ENCODE measurements at places on chromosomes 5 and 9.

DNA sequence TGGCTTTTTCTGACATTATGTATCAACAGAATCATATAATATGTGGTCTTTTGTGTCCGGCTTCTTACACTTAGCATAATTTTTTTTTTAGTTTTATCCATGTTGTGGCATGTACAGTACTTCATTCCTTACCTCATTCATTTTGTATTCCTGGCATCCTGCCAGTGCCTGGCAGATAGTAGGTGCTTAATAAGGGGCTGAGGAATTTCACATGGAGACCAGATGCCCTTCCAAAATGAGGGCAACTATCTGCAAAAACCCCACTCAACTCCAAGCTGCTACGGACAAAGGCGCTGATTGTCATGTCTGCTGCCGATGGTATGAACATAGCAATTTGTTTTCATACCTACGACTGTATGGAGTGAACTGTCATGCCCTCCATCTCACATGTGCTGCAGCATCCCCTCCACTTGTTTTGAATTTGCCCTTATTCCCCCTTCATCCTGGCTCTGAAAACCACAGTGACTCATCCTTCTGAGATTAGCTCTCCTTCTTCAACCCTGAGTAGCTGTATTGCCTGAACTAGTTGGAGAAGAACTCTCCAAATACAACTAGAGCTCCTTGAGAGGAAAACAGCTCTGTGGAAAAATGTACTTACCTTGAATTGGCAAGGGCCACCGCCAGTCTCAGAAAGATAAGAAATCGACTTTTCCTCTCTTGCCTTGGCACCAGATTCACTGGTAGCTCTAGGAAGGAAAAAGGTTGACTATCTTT lies 41.3 kb upstream of the FOXE1 start:
- DNase-seq = no peak

DNA sequence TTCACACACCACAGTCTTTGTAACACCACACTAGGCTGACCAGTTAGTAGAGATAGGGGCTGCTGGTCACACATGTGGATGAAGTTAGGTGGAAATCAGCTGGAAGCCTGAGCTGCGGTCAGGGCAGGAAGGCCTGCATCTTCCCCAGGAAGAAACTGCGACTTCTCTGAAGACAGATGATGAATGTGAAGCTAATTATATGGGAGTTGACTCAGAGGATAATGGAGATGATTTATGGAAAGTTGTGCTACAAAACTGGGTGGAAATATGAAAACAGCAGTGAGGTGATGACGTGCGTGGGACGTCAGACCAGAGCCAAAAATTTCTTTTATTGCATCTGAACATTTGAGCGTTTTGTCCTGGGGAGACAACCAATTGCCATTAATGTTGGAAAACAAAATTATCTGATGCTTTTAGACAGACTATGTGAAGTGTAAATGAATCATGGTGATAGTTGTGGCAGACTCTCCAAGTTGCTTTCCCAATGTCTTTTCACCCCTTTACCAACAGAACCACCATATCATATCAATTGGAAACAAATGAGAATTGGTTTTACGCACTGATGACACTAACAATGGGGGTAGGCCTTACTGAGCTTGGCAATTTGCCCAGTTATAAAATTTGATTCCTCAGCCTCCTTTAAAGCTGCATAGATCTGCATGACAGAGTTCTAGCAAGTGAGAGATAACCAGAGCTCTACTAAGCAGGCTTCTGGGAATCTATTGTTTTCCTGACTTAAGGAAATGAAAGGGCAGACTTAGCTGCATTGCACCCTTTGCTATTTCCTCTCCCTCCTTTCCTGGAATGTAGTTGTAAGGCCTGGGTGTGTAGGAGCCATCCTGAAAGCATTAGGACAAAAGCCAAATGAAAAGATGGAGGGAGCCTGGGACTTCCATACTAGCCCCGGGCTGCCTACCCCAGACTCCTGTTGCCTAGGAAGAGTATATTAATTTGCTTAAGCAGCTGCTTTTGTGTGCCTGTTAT lies 84.0 kb downstream of the RAB3C start:
- DNase-seq = no peak

- DNase-seq = no peak
These were observed 14.7 kb downstream of the LRRC70 start for GRCh38 chr5:62593331-62593730.

DNA sequence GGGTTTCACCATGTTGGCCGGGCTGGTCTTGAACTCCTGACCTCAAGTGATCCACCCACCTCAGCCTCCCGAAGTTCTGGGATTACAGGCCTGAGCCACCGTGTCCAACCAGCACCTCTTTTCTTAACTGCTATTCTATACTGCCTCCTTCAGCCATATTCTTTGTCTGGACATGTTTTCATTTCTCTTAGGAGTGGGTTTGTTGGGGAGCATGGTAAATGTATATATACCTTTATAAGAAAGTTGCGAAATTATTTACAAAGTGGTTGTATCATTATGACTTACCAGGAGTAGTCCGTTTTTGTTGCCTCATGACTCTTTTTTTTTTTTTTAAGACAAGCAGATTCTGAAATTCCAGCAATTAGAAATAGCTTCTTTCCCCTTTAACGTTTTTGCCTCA lies 38.7 kb downstream of the CDC42SE2 start:
- DNase-seq = no peak

GRCh38 chr5:176895831-176896230 lies 3.3 kb downstream of the HK3 start:
- DNase-seq = no peak

- DNase-seq = peak; percentile 38
These were observed 10.4 kb downstream of the TAF11L12 start for GRCh38 chr5:17620627-17621026.

- DNase-seq = no peak
These were observed 57.2 kb downstream of the MARCHF3 start for GRCh38 chr5:126973193-126973592.

- peak; percentile 95 for DNase-seq
These were observed 261.4 kb upstream of the KLF4 start for GRCh38 chr9:107750741-107751566.

DNA sequence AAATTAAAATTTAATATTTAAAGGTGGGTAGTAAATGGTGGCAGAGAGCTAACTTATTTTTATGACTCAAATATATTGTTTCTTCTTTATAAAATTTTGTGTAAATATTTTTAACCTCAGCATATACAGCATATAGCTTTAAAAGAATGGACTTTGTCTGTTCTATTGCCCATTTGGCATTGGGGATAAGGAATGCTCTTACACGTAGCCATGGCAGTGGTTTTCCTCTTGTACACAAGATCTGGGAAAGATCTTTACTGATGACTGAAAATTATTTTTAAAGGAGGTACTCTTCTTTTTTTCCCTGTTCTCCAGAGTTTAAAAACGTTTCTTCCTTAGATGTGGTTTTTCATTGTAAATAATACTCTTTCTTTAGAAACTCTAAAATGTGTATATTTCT lies 75.0 kb downstream of the PBX3 start:
- DNase-seq = no peak

- DNase-seq = peak; percentile 86
These were observed 202.5 kb downstream of the MEF2C start for GRCh38 chr5:88680253-88681132.

GRCh38 chr5:156254196-156254595 lies 72.8 kb upstream of the SGCD start:
- DNase-seq = no peak

- DNase-seq = no peak
These were observed 66.2 kb downstream of the NTNG2 start for GRCh38 chr9:132228062-132228461.

DNA sequence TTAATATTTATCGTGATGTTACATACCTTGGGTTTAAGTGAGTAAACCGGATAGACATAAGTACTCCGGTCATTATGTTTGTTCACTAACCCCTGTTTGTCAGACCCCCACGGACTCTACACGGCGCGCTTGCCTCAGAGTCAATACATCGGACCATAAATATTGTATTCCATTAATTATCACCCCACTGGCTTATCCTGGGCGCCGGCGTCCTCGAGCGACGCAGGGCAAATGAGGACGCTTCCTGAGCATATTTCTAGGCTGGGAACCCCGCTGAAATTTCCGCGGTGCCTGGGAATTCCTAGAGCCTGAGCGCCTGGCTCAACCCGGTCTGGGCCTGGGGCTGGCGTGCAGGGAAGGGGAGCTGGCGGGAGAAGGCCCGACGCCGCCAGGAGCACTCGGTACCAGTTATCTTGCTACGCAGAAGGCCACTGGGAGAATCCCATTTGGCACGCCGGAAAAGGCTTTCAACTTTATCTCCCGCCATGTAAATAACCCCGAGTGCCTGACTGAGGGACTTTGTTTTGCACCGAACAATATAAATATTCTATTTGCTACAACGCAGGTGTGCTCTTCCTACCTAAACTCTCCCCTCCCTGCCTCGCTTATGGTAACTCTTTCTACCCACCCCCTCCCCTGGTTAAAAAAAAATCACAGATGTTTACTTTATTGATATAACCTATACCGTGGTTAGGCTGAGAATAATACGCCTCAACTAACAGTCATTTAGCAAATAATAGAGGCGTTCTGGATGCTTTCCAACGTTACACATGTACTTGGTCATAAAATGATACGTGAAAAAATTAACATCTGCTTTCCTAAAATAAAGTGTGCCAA lies 19.4 kb downstream of the NR2F1 start:
- peak; percentile 40 for DNase-seq

GRCh38 chr9:91580136-91580535 lies 156.5 kb upstream of the NFIL3 start:
- DNase-seq = no peak

DNA sequence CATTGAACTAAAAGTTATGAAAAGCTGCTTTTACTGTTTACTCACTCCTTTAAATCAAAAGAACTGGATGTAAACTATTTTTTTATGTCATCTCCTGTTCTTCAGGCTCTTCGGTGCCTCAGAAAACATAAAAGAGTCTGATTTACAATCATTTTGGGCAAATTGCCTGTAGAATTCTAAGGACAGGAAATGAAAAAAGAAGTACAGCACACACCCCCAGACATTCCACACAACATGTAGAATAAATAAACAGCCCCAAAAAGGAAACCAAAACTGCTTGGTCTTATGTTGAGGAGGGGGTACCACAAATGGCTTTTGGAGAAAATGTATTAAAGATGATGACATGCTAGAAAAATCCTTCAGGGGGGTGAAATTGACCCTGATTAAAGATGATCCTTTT lies 57.2 kb downstream of the ITGA1 start:
- DNase-seq = no peak

GRCh38 chr9:11319538-11319937 lies 706.7 kb upstream of the PTPRD start:
- DNase-seq = no peak

GRCh38 chr9:124164811-124165210 lies 92.9 kb upstream of the NEK6 start:
- peak; percentile 53 for DNase-seq

DNA sequence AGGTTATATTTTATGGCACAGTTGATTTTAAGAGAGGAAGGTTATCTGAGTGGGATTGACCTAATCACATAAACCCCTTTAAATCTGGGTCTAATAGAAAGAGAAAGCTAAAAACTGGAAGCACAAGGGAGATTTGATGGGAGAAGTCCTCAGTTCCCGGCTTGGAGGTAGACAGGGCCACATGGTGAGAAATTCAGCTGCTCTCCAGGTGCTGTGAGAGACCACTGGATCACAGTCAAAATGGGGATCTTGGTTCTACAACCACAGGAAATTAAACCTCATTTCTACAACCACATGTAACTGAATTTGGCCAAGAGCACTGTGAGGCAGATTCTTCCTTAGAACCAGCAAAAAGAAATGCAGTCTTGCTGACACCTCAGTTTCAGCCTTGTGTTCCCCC lies 2352.7 kb downstream of the MAT2B start:
- no peak for DNase-seq

GRCh38 chr5:42491699-42492098 lies 68.5 kb downstream of the GHR start:
- DNase-seq = no peak

GRCh38 chr5:138245717-138246116 lies 28.7 kb downstream of the GFRA3 start:
- DNase-seq = no peak

DNA sequence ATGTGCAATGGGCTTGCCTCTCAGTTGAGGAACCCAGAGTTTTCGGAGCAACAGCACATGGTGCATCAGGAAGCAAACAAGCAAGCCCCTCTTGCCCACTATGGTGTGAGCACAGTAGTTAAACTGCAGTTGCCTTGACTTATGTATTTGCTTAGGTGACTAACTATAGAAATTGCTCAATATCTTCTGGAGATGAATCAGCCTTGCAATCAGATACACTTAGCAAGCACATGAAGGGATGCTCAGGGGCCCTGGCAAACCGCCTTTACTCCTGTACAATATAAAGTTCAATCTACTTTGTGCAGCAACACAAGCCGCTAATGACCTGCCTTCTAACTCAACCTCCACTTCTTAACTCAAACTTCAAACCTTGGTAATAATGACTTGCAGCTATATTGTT lies 581.7 kb upstream of the RIOK2 start:
- no peak for DNase-seq

DNA sequence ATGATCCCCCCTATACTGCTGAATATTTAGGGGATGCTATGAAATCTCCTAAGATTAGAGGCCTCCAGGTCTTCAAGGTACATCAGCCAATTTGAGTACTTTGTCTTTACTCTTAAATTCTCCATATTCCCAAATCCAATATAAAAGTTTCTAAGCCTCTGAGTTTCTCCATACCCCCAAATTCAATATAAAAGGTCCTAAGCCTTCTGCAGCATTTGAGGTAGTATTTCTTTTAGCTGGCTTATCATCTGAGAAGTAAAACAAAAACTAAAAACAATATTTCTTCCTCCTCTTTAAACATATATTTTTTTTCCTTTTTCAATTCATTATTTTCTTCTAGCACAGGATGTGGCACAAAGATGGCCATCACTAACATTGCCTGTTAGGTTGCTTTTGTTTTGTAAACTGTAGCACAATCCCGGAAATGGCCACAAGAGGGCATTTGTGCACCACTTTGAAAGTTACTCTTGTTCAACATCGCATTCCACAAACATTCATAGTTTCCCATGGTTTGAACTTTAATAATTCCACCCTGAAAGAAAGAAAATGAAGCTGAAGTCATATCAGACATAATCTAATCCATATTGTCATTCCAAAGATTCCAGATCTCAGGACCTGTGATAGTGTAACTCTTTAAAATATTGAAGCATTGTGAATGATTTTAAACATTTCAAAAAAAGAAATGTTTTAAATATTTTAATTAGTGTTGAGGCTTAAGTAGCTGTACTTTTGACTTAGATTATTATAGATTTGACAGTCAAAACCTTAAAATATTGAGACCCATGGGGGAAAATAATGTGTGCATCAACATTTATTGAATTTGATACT lies 21.0 kb upstream of the SCGB3A2 start:
- DNase-seq = no peak

DNA sequence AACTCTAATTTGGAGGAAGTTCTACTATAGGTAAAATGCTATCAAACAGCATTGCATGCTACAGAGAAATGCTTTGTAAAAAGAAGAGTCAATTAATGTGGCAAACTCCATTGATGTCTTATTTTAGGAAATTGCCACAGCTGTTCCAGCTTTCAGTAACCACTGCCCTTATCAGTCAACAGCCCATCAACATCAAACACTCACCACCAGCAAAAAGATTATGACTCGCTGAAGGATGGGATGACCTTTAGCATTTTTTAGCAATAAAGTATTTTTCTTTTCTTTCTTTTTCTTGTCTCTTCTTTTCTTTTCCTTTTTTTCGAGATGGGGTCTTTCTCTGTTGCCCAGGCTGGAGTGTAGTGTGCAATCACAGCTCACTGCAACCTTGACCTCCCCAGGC lies 26.0 kb downstream of the CRHBP start:
- no peak for DNase-seq

GRCh38 chr9:25226901-25227686 lies 451.1 kb downstream of the TUSC1 start:
- no peak for DNase-seq

- no peak for DNase-seq
These were observed 268.9 kb downstream of the PIK3R1 start for GRCh38 chr5:68484307-68485068.

GRCh38 chr9:25427898-25428297 lies 250.3 kb downstream of the TUSC1 start:
- DNase-seq = no peak

Data from right cardiac atrium (tissue), 5 donors.